ENCODE measurements at places on chromosomes 2 and 18.

- no peak for DNase-seq
These were observed 40.5 kb upstream of the PEX13 start for GRCh38 chr2:60976875-60977561.

GRCh38 chr2:195021711-195022507 lies 635.1 kb upstream of the SLC39A10 start:
- no peak for DNase-seq

- DNase-seq: no peak
These were observed 10.9 kb downstream of the TMEM200C start for GRCh38 chr18:5884375-5884774.

- no peak for DNase-seq
These were observed 34.2 kb downstream of the CERS6 start for GRCh38 chr2:168490015-168490874.

GRCh38 chr2:65076345-65076710 lies 20.1 kb downstream of the CEP68 start:
- DNase-seq: no peak

DNA sequence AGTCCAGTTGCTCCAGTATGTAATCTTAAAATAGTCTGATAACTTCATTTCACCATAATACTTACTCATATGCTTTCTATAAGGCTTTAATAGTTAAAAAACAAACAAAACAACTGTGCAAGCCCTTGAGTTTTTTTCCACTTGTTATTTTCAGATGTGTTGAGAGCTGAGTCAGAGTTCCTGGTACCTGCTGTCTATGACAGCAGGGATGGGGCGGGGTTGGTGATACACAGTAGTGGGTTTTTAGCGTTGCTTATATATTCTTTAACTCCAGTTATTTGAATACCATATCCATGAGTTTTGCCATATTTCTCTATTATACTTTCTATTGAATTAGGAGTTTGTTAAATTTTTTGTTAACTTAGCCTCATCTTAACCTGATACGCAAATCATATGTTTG lies 5.0 kb downstream of the NAPG start:
- no peak for DNase-seq

DNA sequence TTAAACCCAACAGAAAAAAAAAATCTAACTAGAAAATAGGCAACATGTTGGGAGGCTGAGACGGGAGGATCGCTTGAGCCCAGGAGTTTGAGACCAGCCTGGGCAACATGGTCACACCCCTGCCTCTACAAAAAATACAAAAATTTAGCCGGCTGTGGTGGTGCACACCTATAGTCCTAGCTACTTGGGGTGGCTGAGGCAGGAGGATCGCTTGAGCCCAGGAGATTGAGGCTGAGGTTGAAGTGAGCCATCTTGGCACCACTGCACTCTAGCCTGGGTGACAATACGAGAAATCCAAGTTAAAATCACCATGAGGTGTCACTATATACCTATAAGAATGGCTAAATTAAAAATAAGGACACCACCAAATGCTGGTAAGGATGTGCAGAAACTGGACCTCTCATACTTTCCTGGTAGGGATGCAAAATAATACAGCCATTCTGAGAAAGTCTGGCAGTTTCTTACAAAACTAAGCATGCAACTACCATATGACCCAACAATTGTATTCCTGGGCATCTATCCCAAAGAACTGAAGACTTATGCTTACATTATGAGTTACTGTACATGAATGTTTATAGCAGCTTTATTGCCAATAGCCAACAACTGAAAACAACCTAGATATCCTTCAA lies 2.2 kb downstream of the SEPTIN10 start:
- peak; percentile 7 for DNase-seq

DNA sequence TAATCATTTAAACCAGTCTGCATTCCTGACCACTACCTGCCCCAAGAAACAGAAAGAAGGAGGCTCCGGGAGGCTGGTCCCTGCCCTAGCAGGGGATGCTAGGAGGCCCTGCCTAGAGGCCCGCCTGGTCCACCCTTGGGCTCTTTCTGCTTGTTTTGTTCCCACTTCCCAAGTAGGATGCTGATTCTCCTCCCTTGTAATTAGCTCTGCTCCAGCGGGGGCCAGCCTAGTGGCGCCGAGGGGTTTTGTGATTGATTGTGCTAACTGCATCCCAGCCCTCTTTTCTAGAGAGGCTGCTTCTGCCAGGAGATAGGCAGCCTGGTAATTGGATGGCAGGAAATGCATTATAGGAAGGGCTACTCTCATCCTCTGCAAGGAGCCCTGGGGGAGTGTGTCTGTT lies 220.0 kb downstream of the LOXHD1 start:
- no peak for DNase-seq

- no peak for DNase-seq
These were observed 628 bp upstream of the CAPG start for GRCh38 chr2:85410584-85411404.

DNA sequence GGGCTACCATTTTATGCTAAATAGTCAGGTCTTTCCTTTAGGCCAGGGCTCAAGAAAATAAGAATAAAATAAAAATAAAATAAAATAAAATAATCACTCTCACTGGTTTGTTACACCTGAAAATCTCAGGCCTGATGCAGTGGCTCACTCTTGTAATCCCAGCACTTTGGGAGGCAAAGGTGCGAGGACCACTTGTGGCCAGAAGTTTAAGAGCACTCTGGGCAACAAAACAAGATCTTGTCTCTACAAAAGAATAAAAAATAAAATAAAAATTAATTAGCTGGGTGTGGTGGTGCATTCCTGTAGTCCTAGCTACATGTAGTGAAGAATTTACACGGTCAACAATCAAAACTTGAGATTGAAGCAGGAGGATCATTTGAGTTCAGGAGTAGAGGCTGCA lies 159.4 kb downstream of the NRXN1 start:
- DNase-seq: no peak

GRCh38 chr2:206798000-206798399 lies 32.6 kb downstream of the FASTKD2 start:
- no peak for DNase-seq

GRCh38 chr2:105934467-105934866 lies 189.8 kb downstream of the NCK2 start:
- no peak for DNase-seq

DNA sequence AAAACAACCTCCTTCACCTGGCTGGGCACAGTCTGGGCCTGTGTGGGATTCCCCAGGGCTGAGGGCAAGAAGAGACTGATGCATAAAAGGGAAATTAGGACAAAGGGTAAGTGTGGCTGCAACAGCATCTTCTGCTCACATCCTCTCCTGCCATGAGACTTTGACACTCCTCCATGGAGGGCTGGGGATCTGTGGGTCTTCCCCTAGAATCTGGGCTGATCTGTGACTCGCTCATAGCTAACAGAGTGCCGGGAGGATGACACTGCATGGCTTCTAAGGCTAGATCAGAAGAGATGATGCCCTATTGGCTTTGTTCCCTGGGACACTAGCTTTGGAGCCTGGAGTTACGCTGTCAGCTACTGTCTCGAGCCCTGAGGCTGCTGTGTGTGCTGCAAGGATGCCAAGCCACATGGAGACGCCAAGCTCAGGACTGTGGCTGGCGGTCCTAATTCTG lies 24.3 kb downstream of the MOCOS start:
- DNase-seq: no peak

DNA sequence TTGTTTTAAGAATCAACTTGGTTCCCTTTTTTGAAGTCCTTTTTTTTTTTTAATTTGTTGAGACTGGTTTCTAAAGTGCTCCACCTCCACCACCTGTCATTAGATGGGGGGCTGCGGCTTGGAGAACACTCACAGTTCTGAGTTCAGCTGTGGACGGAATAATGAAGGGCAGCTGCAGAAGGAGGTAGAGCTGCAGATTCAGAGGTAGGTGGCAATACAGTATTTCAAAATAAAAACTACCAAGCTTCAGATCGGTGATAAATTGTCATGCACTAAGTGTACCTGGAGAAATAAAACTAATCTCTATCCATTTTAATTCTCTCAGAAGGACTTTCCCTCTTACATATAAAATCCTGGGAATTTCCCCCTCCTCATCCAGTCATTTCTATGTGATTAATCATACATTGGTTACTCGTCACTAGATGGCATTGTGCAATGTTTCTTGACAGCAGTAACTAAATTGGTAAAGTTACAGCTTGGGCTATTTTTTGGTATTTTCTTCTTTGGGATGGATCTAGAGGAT lies 81.1 kb upstream of the SLC39A10 start:
- DNase-seq: no peak

DNA sequence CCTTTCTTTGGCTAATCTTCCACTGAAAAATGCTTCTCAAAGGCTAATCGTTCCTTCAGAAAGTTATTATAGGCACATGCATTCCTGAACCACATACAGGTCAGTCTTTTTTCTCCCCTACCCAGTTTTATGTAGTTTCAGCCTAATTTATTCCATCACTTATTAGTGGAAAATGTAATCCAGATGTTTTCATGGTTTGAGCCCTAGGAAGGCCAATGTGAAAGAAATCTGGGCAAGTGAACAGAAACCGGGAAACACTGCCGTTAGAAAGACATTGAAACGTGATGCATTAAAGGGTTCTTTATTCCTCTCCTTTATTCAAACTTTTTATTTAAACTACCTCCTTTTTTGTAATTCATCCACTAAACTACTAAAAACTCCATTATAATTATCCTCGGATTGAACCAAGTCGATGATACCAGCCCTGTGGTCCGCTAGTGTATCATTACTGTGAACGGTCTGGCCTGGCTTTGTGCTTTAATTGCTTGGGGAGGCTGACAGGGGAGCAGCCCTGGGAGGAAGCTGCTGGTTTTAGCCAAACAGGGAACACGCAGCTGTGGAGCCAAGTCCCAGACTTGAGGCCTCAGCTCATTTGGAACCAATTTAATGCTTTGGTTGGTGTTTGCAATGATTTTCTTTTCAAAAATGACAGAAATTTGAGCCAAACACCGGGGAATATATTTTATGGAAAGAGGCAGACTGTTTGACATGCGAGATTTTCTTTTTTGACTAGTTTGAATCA lies 149.2 kb downstream of the ARHGAP28 start:
- DNase-seq: no peak

DNA sequence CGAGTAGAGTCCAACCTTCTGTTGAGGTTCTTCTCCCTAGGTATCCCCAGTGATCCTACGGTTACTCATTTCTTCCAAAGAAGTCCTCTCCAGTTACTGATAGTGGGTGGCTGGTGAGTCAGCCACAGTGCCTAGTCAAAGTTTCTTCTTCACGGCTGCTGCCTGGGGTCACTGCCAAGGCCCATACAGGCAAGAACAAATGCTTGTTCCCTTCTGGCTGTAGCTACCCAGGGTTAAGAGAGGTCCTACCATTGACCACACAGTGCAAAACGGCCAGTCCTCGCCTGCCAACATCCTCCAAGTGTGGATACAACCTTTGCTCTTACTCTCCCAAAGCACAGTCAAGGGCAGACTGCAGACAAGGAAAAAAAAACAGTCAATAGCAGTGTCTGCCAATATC lies 2.9 kb upstream of the PTPN4 start:
- no peak for DNase-seq

DNA sequence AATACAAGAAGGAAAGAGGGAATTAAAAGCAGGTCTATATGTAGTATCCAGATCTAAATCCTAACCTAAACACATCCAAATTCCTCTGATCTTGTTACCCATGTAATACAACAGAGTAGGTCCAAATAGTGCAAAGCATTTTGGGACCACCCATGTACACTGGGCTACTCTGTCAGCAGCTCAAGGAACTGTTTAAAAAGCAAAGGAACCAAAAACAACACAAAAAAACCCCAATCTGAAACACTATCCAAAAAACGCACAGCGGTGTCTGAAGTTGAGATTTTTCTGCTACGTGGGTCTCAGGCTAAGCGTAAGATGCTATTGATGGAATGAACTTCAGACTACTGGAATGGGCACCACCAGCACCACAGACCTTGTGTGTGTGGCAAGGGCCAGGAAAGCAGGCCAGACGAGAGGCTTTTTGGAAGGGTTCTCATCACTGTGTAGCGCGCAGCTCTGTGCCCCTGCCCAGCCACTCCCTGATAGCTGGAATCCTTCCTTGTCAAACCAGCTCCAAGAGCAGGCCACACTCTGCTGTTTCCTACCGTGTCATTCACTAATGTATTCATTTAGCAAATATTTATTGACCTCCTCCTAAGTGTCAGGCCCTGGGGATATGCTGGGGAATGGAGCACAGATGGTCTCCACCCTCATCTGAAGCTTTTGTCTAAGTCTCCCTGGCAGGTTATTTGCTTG lies 101.4 kb downstream of the COLEC12 start:
- no peak for DNase-seq

GRCh38 chr2:231533777-231534125 lies 3.5 kb upstream of the NMUR1 start:
- no peak for DNase-seq

- no peak for DNase-seq
These were observed 1386.5 kb downstream of the RPIA start for GRCh38 chr2:90077948-90078347.

DNA sequence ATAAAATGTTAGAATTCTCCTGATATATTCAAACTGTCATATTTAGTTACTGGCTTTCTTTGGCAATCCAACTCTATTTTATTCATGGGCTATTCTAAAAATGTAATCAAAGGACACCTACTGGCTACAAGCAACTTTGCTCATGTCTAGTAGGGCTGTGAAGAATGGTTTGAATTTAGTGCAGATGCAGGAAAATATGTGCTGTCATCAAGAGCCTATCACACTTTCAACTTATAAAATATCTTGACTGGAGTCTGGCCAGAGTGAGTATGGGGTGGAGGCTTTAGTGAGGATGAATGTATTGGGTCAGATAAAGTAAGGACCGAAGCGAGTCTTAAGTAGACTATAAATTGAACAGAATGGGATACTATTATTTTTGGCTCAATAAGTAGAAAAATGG lies 343.4 kb upstream of the SPRED2 start:
- DNase-seq: no peak

GRCh38 chr2:205053827-205054410 lies 508.6 kb downstream of the PARD3B start:
- DNase-seq: no peak

DNA sequence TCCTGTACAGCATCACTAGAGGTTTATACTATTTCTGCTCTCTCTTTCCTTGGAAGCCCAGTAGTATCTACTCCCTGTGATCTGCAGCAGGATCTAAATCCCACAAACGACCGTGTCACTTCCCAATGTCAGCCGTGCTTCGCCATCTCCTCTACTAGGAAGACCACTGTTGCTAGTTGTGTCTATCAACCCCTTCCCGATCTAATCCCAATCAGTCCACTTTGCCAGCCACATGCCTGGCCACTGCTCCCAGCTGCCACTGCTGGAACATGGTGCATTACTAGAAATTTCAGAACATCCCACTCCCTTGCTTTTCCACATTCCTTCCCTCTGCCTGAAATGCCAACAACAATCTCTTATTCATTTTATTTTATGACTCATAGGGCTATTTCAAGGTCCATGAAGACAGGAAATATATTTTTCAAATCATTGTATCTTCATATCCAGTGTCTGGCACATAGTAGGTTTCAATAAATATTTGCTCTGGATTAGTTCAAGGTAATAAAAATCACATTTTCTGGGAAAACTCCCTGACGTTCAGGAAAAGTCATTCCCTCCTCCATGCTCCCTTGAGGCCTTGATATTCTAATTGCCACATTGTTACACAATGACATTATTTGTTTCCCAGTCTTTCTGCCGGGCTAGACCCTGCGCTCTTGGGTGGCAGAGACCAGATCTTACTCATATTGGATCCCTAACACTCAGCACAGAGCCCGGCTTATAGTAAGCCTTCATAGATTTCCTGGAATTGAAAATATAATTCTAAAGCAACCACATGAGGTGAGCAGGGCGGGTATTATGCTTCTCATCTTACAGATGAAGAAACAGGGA lies 2.1 kb upstream of the TRIB2 start:
- DNase-seq: no peak
